ENCODE measurements at places on chromosomes 5 and 9.

- DNase-seq = no peak
Measured at GRCh38 chr9:93669958-93670207, 93.5 kb downstream of the PHF2 start.

DNA sequence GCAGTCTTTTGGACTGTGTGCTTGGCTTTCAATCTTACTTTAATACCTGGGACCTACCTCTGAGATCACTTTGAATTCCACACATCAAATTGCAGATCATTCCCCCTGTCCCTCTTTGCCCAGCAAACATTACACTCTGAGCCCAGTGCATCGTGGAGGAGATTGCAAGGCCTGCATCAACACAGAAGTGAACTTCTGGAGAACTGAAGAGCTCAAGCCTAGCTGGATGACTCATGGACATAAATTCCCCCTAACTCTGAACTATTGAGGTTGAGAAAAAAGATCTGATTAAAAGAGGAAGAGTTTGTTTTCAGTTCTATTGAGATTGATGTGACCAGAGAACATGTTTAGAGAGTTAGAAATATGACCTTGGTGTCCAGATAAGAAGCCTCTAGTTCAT is 316.0 kb upstream of the DMAC1 start:
- DNase-seq = no peak

GRCh38 chr9:3689555-3689954 is 163.8 kb upstream of the RFX3 start:
- DNase-seq = no peak

GRCh38 chr9:12554636-12555035 is 138.5 kb upstream of the TYRP1 start:
- no peak for DNase-seq

DNA sequence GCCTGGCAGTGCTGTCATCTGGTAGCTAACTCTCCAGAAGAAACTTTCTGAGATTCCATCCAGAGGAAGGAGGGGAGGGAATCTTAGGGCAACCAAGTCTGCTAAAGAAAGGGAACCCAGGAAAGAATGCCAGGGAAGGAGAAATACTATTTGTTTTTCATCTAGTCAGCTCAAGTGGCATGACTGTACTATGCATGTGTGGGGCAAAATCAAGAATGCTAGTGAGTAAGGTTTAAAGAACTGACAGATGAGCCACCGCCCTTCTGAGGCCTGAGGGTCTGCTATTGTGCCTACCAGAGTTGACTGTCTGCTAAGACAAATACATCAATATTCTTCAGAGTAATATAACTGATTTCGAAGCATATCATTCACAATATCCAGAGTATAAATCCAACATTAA is 204.2 kb downstream of the SLC12A2 start:
- DNase-seq = no peak

GRCh38 chr9:108787690-108788048 is 68.1 kb downstream of the ACTL7B start:
- no peak for DNase-seq
